ENCODE measurements at places on chromosomes 13 and 19.

DNA sequence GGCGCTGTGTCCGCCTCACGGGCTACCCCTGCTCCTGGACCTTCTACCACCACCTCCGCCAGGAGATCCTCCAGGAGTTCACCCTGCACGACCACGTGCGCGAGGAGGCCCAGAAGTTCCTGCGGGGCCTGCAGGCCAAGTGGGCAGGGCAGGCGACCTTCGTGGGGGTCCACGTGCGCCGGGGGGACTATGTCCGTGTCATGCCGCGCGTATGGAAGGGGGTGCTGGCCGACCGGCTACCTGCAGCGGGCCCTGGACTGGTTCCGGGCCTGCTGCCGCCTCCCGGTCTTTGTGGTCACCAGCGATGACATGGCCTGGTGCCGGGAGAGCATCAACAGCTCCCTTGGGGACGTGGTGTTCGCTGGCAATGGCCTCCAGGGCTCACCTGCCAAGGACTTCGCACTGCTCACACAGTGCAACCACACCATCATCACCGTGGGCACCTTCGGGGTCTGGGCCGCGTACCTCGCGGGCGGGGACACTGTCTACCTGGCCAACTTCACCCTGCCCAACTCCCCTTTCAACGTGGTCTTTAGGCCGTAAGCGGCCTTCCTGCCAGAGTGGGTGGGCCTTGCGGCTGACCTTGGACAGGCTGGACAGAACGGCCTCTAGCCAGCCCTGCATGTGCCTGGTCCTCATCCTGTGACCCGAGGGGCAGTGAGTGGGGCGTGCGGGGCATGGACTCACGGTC lies 7.8 kb upstream of the NTN5 start:
- DNase-seq, result no peak

DNA sequence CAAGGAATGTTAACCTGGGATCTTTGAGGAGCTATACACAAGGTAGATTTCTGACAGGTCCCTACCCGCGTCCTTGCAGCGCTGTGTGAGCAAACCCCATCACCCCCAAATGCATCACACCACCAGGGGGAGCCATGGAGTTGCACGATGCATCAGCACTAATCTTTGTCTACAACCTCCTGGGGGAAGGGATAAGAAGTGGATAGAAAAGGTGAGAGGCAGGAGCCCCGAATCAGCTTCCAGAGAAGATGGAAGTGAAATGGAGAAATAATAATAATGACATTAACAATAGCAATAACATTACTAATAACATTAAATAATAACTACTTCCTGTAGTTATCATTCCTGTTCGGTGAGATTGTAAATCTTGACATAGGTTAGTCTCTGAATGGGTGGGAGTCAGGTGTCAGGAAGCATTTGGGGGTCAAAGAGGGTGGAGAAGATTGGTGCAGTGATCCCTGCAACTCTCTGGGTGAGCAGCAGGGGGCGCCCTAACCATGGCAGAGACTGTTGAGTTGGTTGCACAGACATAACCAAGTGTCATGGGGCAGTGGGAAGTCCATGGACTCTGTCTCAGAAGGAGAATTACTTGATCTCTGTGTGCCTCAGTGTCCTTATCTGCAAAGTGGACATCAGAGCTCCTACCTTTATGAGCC lies 16.5 kb downstream of the SIGLEC7 start:
- DNase-seq, result peak; percentile 71

- no peak for DNase-seq
Measured at GRCh38 chr19:7691497-7691896, 10.4 kb downstream of the FCER2 start.

GRCh38 chr13:99277629-99278028 lies 19.4 kb upstream of the GPR18 start:
- DNase-seq, result no peak

GRCh38 chr13:113620036-113620796 lies 35.7 kb downstream of the TFDP1 start:
- DNase-seq, result no peak

- DNase-seq, result no peak
Measured at GRCh38 chr19:16654140-16654539, 5.8 kb downstream of the SMIM7 start.

- no peak for DNase-seq
Measured at GRCh38 chr19:5030822-5031221, 61.9 kb downstream of the KDM4B start.

DNA sequence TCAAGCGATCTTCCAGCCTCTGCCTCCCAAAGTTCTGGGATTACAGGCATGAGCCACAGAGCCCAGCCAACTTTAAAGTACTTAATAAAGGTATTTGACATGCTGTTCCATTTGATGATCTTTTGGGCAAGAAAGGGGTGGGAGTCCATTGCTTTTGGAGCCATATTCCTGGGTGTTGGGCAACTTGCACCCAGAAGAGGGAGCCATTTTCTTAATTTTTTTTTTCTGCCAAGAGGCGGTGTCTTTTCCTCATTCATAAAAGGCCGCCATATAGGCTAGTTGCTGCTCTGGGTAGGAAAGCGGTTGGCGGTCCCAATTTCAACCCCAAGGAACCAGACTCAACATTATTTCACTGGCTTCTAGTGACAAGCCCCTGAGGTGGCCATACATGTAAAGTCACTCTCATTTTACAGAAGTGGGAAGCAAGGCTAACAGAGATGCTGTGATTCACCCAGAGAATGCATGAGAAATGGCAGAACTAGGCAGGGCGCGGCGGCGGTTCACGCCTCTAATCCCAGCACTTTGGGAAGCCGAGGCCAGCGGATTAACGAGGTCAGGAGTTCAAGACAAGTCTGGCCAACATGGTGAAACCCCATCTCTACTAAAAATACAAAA lies 139.6 kb downstream of the CACNA1A start:
- DNase-seq, result no peak

- DNase-seq, result no peak
Measured at GRCh38 chr19:10245189-10245939, 6.7 kb upstream of the MRPL4 start.

- DNase-seq, result no peak
Measured at GRCh38 chr19:51359294-51359693, 6.9 kb downstream of the ETFB start.

GRCh38 chr13:78152415-78152814 lies 233.8 kb upstream of the EDNRB start:
- peak; percentile 77 for DNase-seq

GRCh38 chr13:105702441-105702840 lies 833.0 kb downstream of the EFNB2 start:
- peak; percentile 93 for DNase-seq

GRCh38 chr13:114004420-114005205 lies 30.7 kb upstream of the C13orf46 start:
- no peak for DNase-seq

- DNase-seq, result no peak
Measured at GRCh38 chr13:90713441-90714133, 633.9 kb upstream of the MIR17HG start.

- no peak for DNase-seq
Measured at GRCh38 chr19:6340493-6341201, 7.2 kb upstream of the ACER1 start.

DNA sequence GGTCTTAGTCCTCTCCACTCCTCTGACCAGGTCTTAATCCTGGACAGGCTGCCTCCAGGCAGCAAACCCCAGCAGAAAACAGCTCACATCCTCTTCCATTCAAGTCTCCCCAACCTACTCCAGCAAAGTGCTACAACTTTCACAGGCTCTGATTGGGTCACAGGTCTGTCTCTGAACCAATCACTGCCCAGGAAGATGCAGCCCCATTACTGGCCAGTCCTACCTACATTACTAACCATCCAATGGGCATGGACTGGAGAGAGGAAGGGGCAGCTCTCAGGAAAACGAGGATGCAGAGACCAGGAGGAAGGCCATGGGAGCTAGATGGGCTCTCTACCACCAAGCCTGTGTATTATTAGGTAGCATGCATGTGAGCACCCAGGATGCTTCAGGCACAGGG lies 12.2 kb downstream of the MED26 start:
- no peak for DNase-seq

GRCh38 chr19:39949026-39949747 lies 14.8 kb upstream of the FCGBP start:
- no peak for DNase-seq

DNA sequence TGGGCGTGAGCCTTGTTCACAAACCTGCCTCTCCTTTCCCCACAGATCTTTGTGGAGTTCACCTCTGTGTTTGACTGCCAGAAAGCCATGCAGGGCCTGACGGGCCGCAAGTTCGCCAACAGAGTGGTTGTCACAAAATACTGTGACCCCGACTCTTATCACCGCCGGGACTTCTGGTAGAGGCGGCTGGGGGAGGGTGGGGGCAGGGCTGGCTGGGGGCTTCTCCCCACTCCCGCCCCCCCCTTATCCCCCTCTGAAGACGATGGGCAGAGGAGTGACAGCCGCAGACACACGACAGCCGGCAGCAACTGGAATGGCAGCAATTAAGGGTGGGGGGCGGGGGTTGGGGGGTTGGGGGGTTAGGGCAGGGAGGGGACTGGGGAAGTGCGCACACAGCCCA lies 1.1 kb upstream of the EPN1 start:
- no peak for DNase-seq

GRCh38 chr19:12866416-12867119 lies 14.7 kb downstream of the DNASE2 start:
- DNase-seq, result no peak

- DNase-seq, result no peak
Measured at GRCh38 chr19:13044231-13044836, 49.1 kb downstream of the NFIX start.

DNA sequence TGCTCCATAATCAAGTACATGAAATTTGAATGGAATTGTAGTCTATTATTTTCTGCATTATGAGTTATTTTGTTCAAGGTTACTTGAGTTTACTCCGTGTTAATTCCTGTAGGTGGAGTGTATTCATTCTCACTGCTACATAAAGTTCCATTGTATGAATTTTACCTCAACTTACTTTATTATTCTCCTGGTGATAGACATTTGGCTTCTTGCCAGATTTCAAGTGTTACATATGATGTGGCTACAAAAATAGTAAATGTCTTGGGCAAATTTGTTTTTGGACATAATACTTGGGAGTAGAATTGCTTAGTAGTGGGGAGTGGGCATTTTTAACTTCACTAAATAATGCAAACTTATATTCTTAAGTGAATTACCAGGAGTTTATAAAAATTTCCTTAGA lies 328.9 kb downstream of the SHISA2 start:
- no peak for DNase-seq

- no peak for DNase-seq
Measured at GRCh38 chr19:35946203-35946602, 10.0 kb downstream of the LRFN3 start.

DNA sequence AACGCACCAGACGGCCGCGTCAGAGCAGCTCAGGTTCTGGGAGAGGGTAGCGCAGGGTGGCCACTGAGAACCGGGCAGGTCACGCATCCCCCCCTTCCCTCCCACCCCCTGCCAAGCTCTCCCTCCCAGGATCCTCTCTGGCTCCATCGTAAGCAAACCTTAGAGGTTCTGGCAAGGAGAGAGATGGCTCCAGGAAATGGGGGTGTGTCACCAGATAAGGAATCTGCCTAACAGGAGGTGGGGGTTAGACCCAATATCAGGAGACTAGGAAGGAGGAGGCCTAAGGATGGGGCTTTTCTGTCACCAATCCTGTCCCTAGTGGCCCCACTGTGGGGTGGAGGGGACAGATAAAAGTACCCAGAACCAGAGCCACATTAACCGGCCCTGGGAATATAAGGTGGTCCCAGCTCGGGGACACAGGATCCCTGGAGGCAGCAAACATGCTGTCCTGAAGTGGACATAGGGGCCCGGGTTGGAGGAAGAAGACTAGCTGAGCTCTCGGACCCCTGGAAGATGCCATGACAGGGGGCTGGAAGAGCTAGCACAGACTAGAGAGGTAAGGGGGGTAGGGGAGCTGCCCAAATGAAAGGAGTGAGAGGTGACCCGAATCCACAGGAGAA lies 1.9 kb downstream of the PPP1R12C start:
- no peak for DNase-seq

Data from NCI-H526 (cell line).